Panc1 (cell line): ENCODE measurements at places on chromosomes 7 and 10. TPM values are rescaled to one million over a fixed set of nuclear protein-coding genes. Genes with fewer than 3 reads are reported as not detected.

HTRA1 gene
- total RNA-seq, result 32.8 TPM

BAMBI gene
- total RNA-seq, result 3.9 TPM

DNA sequence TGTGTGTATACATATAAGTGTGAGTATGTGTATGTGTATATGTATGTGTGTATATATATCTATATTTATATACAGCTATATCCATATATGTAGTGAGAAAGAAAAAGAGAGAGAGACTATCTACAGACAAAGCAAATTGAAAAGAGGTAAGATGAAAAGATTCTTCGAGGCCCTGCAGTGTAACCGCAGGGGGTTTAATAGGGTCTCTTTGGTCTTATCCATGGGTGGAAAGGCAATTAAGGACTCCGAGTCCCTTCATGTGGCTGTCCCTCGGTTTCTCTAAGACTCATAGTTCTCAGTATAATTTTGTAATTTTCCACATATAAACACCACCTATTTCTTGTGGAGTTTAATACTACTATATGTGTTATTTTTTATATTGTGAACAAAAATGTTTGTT lies 50.6 kb upstream of the JAZF1 start:
- H3K27me3 ChIP-seq, result peaks cover 7% of the 10 kb centered on the region; the same call in 1 of the 2 replicates
- H3K4me3 ChIP-seq, result no peak overlapping the region
- no peaks in the 10 kb centered on the region for H3K36me3 ChIP-seq
- no peak for DNase-seq
- no peaks in the 10 kb centered on the region for H3K4me1 ChIP-seq
- H3K27ac ChIP-seq, result no peak overlapping the region

- no peak overlapping the region for H3K27ac ChIP-seq
- no peak for DNase-seq
- no peaks in the 10 kb centered on the region for H3K27me3 ChIP-seq
- no peaks in the 10 kb centered on the region for H3K36me3 ChIP-seq
Measured at GRCh38 chr10:121307411-121307980, 290.7 kb downstream of the FGFR2 start.

ANKRD61 gene
- total RNA-seq, result 0.18 TPM

RPEL1 gene
- 0.10 TPM for total RNA-seq

ODAD2 gene
- total RNA-seq, result not detected

GRCh38 chr7:66167773-66168387 lies 37.3 kb upstream of the TPST1 start:
- H3K27ac ChIP-seq, result no peak overlapping the region
- no peaks in the 10 kb centered on the region for H3K27me3 ChIP-seq
- H3K36me3 ChIP-seq, result no peaks in the 10 kb centered on the region
- DNase-seq, result peak; percentile 46
- peaks cover 4% of the 10 kb centered on the region; the same call in 1 of the 2 replicates for H3K4me1 ChIP-seq

GRCh38 chr10:129156406-129156805 lies 310.6 kb upstream of the MGMT start:
- no peaks in the 10 kb centered on the region for H3K4me1 ChIP-seq
- DNase-seq, result no peak
- no peaks in the 10 kb centered on the region for H3K27me3 ChIP-seq
- H3K4me3 ChIP-seq, result no peak overlapping the region
- no peaks in the 10 kb centered on the region for H3K36me3 ChIP-seq
- H3K27ac ChIP-seq, result no peak overlapping the region

DNA sequence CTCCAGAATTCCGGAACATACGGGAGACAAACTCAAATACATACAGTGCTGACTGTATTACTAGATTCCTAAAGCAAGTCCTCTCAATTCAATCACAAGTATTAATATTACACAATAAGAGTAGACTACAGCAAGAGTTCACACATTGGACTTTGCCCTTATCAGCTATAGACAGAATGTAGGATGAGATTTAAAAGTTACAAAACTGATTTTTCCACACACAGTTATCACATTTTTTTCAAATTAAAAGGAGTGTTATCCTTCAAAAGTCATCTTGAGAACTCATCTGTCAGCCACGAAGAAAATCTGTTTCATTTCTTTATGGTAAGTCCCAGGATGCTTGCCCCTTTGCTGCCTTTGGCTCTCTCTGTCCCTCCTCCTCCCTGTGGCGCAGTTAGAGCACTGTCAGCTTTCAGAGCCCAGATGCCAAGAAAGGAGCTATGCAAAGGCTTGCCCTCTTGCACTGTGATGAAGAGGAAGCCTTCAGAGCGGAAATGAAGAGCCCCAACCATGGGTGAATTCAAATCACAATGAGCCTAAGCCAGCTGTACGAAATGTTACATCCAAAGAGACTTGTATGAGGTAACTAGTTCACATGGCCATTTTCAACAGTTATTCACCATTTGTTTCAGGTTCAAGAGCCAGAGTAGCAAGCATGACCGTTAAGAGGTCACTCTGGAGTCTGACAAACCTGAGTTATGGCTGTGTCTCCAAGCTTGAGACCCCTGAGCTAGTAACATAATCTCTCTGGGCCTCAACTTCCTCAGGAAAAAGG lies 10.7 kb downstream of the NCOA4 start:
- peaks cover 46% of the 10 kb centered on the region for H3K4me1 ChIP-seq
- H3K4me3 ChIP-seq, result no peak overlapping the region
- no peak for DNase-seq
- H3K36me3 ChIP-seq, result peaks cover 7% of the 10 kb centered on the region; the same call in 1 of the 2 replicates
- H3K27ac ChIP-seq, result 0 out of 2 replicates have a peak overlapping the region, but pooled peaks have one; percentile 15
- no peaks in the 10 kb centered on the region for H3K27me3 ChIP-seq

PDE6C gene
- not detected for total RNA-seq

GRCh38 chr10:132955479-132955878 lies 13.1 kb upstream of the CFAP46 start:
- H3K36me3 ChIP-seq, result no peaks in the 10 kb centered on the region
- H3K27ac ChIP-seq, result no peak overlapping the region
- H3K4me1 ChIP-seq, result no peaks in the 10 kb centered on the region; the same call in 1 of the 2 replicates
- peaks cover 8% of the 10 kb centered on the region for H3K27me3 ChIP-seq
- no peak overlapping the region for H3K4me3 ChIP-seq

DNA sequence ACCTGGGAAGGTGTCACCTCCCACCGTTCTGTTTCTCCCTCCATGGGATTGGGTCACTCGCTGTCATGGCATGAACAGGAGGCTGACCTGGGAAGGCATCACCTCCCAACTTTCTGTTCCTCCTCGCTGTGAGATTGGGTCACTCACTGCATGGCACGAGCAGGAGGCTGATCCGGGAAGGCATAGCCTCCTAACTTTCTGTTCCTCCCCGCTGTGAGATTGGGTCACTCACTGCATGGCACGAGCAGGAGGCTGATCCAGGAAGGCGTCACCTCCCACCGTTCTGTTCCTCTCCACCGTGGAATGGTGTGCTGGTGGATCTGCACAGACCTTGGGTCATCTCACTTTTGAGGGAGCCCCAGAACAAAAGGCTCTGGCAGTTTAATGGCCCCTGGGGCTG lies 239.2 kb upstream of the PRKCQ start:
- no peak overlapping the region for H3K27ac ChIP-seq
- H3K27me3 ChIP-seq, result no peaks in the 10 kb centered on the region
- H3K36me3 ChIP-seq, result no peaks in the 10 kb centered on the region
- no peak for DNase-seq
- no peaks in the 10 kb centered on the region for H3K4me1 ChIP-seq
- no peak overlapping the region for H3K4me3 ChIP-seq

DNA sequence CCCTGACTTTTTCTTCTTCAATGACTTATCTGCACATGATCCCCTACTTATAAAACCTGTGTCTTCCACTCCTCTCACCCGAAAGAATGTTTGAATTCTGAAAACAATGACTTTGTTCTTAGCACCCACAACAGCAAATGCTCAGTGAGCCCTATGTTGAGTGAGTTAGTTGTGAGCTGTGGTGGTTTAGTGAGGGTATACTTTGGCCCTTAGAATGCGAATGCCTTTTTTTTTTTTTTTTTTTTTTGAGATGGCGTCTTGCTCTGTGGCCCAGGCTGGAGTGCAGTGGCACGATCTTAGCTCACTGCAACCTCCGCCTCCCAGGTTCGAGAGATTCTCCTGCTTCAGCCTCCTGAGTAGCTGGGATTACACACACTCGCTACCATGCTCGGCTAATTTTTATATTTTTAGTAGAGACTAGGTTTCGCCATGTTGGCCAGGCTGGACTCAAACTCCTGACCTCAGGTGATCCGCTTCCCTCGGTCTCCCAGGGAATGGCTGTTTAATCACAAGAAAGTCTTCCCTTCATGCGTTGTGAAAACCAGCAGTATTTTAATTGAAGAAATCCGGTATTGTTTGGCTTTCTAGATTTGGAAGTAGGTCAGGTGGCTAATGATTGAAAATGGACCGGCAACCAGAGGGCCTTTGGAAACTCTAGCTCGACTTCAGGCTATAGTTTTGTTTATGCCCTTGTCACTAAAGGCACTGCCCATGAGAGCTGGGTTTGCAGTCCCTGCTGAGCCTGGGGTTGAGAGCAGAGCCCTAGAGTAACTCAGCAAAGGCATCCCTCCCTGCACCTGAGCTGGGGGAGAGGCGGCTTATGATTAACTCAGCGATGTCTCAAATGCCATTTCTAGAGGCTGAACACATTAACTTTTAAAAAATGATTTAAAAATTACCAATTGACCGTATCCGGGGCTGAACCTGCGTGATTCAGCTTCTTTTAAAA lies 41.3 kb downstream of the CUX1 start:
- peak overlapping the region; percentile 40; the same call in 1 of the 2 replicates for H3K27ac ChIP-seq
- no peak for DNase-seq
- H3K36me3 ChIP-seq, result no peaks in the 10 kb centered on the region
- no peaks in the 10 kb centered on the region for H3K27me3 ChIP-seq
- H3K4me3 ChIP-seq, result no peak overlapping the region

DNA sequence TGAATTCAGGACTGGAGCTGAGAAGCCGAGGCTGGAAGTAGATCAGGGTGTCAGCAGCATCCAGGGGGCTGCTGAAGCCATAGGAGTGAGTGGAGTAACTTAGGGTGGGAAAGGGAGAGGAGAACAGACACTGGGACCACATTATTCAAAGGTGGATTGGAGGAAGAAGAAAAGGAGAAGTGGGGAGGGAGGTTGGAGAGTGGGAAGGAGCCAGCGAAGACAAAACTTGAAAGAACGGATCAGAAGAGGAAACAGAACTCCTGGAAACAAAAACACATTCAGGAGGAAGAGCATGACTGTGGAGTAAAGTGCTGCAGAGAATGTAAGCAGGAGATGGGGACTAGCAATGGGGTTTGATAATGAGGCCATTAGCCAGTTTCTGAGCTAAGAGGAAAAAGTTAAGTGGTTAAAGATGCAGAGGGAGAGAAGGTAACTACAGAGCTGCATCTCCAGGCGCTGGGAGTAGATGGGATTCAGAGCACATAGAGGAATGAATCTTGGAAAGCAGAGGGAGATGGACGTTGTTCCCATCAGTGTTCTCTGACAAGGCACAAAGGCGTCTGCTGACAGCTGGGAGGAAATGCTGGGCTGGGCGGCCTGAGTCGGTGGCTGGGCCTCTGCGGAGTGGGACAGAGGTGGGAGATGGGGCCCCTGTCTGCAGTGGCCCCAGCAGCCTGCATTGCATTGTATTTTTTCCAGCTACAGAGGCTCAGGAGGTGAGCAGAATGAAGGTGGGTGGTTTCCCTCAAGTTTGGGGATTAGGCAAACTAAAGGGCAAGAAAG lies 63.1 kb upstream of the LEP start:
- H3K27ac ChIP-seq, result no peak overlapping the region
- H3K4me1 ChIP-seq, result no peaks in the 10 kb centered on the region
- H3K4me3 ChIP-seq, result no peak overlapping the region
- no peak for DNase-seq
- peaks cover 19% of the 10 kb centered on the region for H3K27me3 ChIP-seq

DNA sequence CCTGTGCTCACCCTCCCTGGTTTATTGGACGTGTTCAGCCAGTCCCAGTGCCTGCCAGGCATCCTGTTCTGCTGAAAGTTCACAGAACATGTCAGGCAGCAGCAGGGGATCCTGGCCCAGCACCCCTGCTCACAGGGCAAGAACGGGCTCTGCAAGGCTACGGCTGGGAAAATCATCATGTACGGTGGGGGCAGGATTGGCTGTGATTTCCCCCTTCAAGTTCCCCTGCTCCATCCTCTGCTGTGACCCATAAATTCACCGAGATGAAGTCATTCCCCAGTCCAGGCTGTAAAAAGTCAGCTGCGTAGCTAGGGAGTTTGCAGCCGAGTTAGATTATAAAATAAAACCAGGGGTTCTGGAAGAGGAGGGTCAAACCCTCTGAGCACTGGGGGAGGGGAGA lies 484.1 kb upstream of the ZMIZ1 start:
- peaks cover 11% of the 10 kb centered on the region; the same call in 1 of the 2 replicates for H3K27me3 ChIP-seq
- no peaks in the 10 kb centered on the region for H3K36me3 ChIP-seq
- no peaks in the 10 kb centered on the region for H3K4me1 ChIP-seq
- no peak overlapping the region for H3K4me3 ChIP-seq

SCART1 gene
- total RNA-seq, result 0.57 TPM

- no peak overlapping the region for H3K27ac ChIP-seq
- H3K27me3 ChIP-seq, result no peaks in the 10 kb centered on the region
- H3K4me1 ChIP-seq, result no peaks in the 10 kb centered on the region
- H3K36me3 ChIP-seq, result no peaks in the 10 kb centered on the region
Measured at GRCh38 chr10:101938305-101939007, 94.9 kb upstream of the KCNIP2 start.

GRCh38 chr10:122861711-122862161 lies 16.1 kb upstream of the CUZD1 start:
- H3K4me3 ChIP-seq, result no peak overlapping the region
- H3K36me3 ChIP-seq, result no peaks in the 10 kb centered on the region
- DNase-seq, result no peak
- peak overlapping the region; percentile 6; the same call in 1 of the 2 replicates for H3K27ac ChIP-seq

PLCE1 gene
- 39.7 TPM for total RNA-seq

GRCh38 chr7:155603205-155603857 lies 41.1 kb upstream of the RBM33 start:
- H3K4me3 ChIP-seq, result no peak overlapping the region
- no peaks in the 10 kb centered on the region for H3K36me3 ChIP-seq
- no peak for DNase-seq
- no peaks in the 10 kb centered on the region; the same call in 1 of the 2 replicates for H3K4me1 ChIP-seq

DNA sequence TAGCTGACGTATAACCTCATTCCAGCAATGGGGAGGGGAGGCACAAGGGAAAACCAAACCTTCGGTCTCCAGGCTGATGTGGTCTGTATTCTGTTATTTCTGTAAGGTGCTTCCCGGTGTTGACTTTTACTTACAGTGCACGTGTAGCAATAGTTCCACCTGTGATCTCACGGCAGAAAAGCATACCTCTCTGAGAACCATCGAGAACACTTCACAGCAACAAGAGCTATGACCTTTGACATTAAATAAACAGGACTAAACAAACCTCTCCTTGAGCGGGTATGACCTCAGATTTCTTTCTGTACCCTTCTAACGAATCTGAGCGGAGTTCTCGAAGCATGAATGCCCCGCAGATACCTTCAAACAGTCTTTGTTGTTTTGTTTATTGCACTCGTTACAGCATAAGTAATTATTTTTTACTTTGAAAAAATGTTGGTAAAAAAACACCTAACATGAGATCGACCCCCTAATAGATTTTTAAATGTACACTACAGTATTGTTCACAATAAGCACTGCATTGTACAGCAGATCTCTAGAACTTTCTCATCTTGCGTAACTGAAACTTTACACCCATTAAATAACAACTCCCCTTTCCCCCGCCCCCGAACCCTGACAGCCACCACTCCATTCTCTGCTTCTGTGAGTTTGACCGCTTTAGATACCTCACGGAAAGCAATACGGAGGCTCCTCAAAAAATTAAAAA lies 282.3 kb downstream of the GATA3 start:
- H3K27ac ChIP-seq, result no peak overlapping the region
- no peak for DNase-seq
- no peaks in the 10 kb centered on the region for H3K4me1 ChIP-seq
- H3K4me3 ChIP-seq, result no peak overlapping the region
